Cortex of kidney (tissue), 1 donor: ENCODE measurements at places on chromosomes 13 and 19.

- no peak for DNase-seq
Measured at GRCh38 chr19:35044317-35045117, 3.0 kb downstream of the HPN start.

- DNase-seq, result no peak
Measured at GRCh38 chr13:50202485-50202884, 187.2 kb downstream of the KCNRG start.

- DNase-seq, result no peak
Measured at GRCh38 chr13:98207416-98207815, 30.3 kb upstream of the RNF113B start.

DNA sequence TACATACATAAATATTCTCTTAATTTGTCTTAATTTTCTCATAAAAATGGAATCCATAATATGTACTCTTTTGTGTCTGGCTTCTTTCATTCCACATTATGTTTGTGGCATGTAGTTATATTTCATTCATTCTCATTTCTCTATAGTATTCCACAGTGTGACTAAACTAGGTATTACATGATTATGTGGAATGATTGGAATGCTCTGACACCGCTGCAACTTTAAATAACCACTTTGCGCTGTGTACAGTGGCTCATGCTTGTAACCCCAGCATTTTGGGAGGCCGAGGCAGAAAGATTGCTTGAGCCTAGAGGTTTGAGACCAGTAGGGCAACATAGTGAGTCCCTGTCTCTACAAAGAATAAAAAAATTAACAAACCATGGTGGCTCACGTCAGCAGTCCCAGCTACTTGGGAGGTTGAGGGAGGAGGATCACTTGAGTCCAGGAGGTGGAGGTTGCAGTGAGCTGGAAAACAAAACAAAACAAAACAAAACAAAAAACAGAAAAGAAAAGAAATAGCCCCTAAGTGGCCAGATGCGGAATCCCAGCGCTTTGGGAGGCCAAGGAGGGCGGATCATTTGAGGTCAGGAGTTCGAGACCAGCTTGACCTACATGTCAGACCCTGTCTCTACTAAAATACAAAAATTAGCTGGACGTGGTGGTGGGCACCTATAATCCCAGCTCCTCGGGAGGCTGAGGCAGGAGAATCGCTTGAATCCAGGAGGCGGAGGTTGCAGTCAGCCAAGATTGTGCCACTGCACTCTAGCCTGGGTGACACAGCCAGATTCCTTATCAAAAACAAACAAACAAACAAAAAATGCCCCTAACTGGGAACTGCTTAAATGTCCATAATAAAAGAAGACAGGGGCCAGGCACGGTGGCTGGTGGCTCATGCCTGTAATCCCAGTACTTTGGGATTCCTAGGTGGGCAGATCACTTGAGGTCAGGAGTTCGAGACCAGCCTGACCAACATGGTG lies 8.0 kb upstream of the SAE1 start:
- DNase-seq, result no peak

GRCh38 chr19:15045506-15045905 lies 3.8 kb upstream of the CASP14 start:
- DNase-seq, result no peak

- no peak for DNase-seq
Measured at GRCh38 chr13:53150568-53150967, 122.0 kb downstream of the OLFM4 start.

DNA sequence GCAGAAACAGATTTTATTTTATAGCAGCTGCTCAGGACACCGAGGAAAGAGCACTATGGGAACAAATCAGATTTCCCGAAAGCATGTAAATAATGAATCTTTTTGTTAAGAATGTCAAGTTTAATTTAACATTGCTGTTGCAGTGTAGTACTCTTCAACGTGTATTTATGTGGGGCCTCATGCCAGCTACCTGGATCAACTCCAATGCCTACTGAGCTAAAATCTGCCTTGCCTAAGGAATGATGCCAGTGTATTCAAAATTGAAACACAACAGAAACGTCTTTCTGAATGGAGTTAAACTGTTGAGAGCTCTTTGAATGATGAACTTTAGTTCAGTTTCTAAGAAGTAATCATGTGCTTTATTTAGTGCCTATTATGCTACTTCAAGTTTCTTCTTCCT lies 1379.8 kb upstream of the ATXN8OS start:
- no peak for DNase-seq

- DNase-seq, result no peak
Measured at GRCh38 chr13:95174517-95174916, 126.7 kb downstream of the ABCC4 start.

DNA sequence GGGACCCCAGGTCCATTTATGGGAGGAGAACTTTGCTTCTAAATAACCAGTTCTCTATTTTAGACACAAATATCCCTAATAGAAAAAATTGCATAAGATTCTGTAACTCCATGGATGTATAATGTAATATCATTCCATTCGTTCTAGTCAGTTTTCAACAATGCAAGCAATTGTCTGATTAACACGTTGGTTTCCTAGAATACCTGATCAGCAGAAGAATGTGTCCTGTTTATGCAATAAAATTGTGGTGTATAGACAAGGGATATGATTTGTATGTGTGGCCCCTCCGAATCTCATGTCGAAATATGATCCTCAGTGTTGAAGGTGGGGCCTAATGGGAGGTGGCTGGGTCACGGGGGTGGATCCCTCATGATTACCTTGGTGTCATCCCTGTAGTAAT lies 62.1 kb downstream of the RUBCNL start:
- DNase-seq, result no peak

GRCh38 chr19:13902993-13903555 lies 2.8 kb downstream of the BRME1 start:
- DNase-seq, result no peak

GRCh38 chr19:18488838-18489626 lies 32.8 kb downstream of the ELL start:
- no peak for DNase-seq

GRCh38 chr19:58154287-58154678 lies 3.7 kb upstream of the ZNF329 start:
- no peak for DNase-seq

- no peak for DNase-seq
Measured at GRCh38 chr19:58279042-58279924, 528 bp downstream of the ZNF8 start.

DNA sequence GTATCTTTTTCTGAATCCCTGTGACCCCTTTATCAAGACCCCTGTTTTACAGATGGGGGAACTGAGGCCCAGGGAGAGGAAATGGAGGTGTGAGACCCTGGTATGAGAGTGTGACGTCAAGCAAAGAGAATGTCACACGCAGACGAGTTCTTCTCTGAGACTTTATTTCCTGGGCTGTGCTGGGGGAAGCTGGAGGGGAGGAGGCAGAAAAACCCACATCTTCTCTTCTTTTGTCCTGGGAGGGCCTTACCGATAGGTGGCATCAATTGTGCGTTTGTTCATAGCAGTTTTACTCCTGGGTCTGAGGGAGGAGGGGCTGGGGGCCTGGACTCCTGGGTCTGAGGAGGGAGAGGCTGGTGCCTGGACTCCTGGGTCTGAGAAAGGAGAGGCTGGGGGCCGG lies 4.9 kb upstream of the KLK15 start:
- no peak for DNase-seq

- DNase-seq, result no peak
Measured at GRCh38 chr13:30803749-30804148, 68.4 kb downstream of the ALOX5AP start.

DNA sequence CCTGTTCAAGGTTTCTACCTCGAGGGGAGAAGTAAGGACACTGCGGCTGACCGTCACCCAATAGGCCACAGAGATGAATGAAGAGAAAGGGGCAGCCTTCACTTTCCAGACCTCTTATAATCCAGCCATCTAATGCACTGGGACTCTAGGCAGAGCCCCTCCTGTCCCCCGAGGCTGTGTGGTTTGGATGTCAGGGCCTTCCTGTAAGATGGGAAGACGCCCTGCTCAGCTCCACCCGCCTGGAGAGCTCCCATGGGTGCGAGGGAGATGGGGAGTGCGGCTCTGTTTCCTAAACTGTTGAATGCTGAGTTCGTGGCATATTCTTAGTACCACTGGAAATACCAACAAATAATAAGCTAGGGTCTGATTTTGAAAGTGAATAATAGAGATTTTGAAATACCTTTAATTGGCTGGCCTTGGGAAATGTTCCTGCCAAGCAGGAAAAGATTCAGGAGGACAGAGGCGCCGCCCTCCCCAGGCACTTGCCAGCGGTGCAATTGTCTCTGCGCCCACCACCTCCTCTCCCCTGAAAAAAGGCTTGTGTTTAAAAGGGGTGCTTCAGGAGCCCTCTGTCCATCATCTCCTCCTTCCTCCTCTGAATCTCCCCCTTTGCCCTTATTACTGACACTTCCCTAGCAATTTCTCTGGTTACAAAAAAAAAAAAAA lies 85.4 kb upstream of the GPR183 start:
- DNase-seq, result no peak

DNA sequence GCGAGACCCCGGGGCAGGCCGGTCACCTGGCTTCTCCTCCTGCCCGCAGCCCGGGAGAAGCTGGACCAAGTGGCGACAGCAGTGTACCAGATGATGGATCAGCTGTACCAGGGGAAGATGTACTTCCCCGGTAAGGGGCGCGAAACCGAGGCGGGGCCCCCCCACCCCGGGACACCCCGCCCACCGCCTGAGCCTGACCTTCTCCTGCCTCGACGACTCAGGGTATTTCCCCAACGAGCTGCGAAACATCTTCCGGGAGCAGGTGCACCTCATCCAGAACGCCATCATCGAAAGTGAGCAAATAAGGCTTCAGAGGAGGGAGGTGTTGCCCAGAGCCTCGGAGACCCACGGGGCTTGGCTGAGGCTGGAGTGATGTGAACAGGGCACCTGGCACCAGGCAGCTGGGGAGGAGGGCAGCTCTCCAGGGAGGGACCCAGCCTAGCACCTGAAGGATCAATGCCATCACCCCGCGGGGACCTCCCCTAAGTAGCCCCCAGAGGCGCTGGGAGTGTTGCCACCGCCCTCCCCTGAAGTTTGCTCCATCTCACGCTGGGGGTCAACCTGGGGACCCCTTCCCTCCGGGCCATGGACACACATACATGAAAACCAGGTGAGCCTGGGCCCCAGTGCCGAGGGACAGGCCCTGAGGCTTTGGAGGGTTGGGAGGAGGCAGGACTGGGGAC lies 629 bp downstream of the IZUMO4 start:
- no peak for DNase-seq

GRCh38 chr19:38003438-38004185 lies 96.6 kb downstream of the SIPA1L3 start:
- DNase-seq, result no peak

DNA sequence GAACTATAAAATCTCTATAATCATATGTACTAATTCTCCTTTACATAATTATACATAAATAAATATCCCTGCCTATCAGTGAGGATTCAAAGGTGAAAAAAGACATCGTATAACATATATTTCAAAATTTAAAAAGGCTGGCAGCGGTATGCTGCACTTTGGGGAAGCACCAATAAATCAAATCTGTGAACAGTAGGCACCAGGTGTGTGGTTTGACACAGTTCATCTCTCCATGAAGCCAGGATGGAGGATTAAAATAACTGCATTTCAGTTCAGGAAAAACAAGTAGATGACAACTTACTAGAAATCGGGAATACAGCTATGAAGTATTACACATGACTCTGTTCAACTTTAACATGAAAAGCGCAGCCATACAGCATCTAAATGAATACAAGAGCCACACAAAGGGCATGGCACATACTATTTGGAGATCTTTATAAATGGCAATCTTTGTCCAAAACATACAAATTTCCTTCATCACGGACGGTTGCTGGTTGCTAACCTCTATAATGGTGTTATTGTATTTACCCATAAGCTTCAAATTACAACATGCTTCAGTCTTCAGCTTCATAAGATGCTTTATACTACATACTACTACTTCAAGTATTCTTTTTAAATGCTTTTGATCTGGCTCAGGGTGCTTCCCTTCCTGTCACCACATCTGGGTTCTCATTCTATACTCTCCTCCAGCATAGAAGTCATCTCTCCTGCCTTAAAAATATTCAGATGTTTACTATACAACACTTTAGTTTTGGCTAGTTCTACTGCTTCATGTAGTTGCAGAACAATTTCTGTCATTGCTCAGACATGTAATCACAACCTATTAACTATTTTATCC lies 128.7 kb downstream of the KLF12 start:
- DNase-seq, result no peak

- no peak for DNase-seq
Measured at GRCh38 chr13:106276876-106277275, 258.6 kb downstream of the EFNB2 start.

DNA sequence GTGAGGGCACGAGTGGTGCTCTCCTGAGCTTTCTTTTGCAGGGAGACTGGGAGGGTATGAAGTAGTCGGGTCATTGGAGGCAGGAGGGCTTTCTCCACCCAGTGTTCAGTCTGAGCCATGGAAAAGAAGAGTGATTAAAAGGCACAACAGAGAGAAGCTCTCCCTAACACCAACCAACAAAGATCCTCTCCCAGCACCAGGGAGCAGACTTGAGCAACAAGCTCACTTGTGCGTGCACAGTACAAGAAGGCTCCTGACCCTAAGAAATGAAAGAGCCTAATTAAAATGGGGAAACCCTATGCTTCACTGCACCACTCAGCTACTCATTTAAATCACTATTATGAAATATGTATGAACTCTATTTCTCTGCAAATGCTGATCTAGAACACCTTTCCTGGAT lies 276.3 kb upstream of the SOX21 start:
- DNase-seq, result no peak

DNA sequence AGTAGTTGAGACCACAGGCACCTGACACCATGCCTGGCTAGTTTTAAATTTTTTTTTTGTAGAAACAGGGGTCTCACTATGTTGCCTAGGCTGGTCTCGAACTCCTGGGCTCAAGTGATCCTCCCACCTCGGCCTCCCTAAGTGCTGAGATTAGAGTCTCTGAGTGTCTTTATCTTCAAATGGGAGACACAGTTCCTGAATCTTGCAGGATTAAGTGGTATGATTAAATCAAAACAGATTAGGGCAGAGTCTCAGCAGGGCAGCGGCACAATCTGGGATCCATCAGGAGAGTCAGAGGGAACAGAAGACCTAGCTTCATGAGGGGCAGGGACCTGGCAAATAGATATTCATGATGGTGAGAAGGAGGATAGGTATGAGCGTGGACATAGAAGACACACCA lies 953 bp downstream of the RLN3 start:
- no peak for DNase-seq

DNA sequence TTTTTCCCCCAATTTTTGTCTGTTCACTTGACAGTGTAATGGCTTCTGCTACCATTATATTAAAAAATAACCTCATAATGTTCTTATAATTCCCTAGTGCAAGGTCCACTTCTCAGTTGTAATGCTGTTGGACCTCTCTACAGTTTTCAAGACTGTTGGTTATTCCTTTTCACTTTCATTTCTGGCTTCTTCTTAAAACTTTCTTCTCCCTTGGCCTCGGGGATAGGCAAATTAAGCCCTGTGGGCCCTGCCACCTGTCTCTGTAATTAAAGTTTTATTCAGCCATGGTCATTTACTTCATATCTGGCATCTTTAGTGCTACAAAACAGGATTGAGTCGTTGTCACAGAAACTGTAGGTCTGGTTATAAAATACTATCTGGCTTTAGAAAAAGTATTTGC lies 313.5 kb downstream of the KLF12 start:
- DNase-seq, result no peak

GRCh38 chr19:13993590-13994300 lies 12.4 kb downstream of the RFX1 start:
- no peak for DNase-seq

- no peak for DNase-seq
Measured at GRCh38 chr19:58350001-58350861, 3.1 kb downstream of the A1BG start.

- DNase-seq, result no peak
Measured at GRCh38 chr19:28585796-28586195, 627.2 kb downstream of the UQCRFS1 start.
